Astrocyte of the hippocampus (primary cell): ENCODE measurements at places on chromosomes 4 and X.

DNA sequence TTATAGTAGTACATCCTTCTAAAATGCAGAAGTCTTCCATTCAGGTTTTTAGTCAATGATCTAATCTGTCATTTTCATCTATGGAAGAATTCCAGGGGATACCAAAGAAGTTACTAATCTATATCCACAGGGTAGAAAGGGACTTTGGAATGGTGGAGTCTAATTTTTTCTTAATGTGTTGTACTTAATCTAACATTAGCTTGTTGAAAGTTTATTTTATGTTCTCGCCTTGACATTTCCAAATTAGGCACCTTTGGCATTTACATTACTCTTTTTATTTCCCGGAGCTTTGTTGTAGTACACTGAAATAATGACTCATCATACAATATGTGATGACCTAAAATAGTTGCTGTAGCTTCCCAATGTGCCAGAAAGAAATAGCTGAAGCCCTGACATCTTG is 91.5 kb downstream of the HTR2C start:
- peak; percentile 1 for DNase-seq

- peak; percentile 59 for DNase-seq
Measured at GRCh38 chr4:39259571-39260330, 77.4 kb downstream of the WDR19 start.

DNA sequence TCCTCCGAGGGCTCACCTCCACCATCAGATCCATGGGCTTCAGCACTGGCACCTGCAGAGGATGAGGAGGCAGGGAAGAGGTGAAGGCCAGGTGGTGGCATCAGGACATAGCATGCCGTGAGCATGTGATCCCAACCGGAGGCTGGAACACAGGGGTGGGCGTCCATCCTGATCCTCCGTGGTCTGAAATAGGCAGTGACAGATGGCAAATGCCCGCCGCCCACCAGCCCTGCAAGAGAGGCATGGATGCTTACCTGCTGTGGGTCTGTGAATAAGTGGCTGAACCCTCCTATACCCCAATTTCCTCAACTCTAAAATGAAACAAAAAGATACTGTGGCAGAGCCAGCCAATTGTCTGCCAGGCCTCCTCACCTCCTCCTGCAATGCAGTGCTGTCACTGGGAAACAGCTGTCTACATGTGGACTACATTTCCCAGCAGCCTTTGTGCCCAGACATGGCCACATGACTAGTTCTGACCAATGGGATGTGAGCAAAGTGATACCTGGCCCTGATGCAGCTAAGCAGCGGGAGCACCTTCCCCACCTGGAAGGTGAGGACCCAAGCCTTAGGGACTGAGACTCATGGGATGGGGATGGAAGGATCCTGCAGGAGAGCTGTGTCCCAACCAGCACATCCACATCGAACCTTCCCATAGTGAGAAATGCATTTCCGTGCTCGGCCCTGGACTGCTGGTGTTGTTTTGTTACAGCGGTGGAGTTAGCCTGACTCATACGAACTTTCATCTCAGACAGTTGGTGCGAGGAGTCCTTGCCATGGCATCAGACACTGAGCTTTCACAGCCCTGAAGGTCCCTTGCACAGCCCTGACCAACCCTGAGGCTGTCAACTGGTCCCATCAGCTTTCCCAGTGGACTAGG is 99.5 kb downstream of the PPP2R2C start:
- peak; percentile 36 for DNase-seq

DNA sequence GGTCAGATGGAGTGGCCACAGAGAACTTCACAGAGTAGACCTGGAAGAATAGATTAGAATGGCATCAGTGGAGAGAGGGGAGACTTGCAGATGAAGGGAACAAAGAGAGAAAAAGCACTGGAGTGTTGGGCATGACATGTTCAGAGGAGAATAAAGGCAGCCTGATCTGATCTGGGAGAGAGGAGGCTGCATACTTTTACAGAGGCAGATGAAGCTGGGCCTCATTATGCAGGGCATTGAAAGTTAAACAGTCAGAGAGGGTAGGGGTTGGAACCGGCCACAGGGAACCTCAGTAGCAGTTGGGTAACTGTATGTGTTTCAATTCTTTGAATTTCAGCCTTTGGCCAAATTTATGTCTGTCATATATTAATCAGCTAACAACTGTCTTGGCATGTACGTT is 61.2 kb downstream of the SH3BGRL start:
- DNase-seq = peak; percentile 12

- no peak for DNase-seq
Measured at GRCh38 chrX:46755671-46756070, 3.2 kb downstream of the SLC9A7 start.

DNA sequence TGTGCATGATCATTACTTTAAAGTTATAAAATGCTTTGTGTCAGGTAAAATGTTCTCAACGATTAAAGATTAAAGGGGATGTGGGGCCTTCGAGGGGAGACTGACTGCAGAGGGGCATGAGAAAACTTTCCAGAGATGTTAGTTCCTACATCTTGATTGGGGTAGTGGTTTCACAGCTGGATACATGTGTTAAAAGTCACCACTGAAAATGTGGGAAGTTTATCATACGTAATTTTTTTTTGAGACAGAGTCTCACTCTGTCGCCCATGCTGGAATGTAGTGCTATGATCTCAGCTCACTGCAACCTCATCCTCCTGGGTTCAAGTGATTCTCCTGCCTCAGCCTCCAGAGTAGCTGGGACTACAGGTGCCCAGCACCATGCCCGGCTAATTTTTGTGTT is 79.5 kb downstream of the RBM47 start:
- no peak for DNase-seq

- DNase-seq = no peak
Measured at GRCh38 chr4:83569987-83570386, 34.1 kb downstream of the GPAT3 start.

DNA sequence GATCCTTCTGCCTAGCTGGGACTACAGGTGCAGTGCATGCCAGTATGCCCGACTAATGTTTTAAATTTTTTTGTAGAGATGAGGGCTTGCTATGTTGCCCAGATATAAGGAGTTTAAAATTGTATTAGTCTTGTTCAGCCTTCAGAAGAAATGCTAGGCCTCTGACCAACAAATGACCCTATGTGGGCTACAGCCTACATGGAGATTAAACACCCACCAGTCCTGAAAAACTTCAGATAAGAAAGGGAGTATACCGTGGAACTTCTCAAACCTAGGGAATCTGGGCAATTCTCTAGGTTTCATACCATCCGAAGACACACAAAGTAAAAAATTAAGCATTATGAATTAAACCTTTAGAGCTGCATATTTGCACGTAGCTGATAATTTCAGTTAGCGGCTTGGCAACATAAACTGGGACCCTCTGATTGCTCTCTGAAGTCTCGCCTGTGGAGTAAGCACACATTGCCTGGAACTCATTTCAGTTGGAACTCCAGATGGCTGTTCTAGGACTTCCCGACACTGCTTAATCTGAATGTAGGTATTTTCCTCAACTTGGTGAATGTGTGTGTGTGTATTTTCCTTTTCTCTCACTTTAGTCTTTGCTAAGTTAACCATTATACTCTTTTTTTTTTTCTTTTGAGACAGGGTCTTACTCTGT is 33.0 kb downstream of the MOB1B start:
- DNase-seq = no peak
